Tibial nerve (tissue), 4 donors: ENCODE measurements at places on chromosomes 12 and 14. TPM values are rescaled to one million over a fixed set of nuclear protein-coding genes. Genes with fewer than 3 reads are reported as not detected.

GRCh38 chr12:42695490-42695995 is 106.0 kb upstream of the PRICKLE1 start:
- no peak for DNase-seq

DNA sequence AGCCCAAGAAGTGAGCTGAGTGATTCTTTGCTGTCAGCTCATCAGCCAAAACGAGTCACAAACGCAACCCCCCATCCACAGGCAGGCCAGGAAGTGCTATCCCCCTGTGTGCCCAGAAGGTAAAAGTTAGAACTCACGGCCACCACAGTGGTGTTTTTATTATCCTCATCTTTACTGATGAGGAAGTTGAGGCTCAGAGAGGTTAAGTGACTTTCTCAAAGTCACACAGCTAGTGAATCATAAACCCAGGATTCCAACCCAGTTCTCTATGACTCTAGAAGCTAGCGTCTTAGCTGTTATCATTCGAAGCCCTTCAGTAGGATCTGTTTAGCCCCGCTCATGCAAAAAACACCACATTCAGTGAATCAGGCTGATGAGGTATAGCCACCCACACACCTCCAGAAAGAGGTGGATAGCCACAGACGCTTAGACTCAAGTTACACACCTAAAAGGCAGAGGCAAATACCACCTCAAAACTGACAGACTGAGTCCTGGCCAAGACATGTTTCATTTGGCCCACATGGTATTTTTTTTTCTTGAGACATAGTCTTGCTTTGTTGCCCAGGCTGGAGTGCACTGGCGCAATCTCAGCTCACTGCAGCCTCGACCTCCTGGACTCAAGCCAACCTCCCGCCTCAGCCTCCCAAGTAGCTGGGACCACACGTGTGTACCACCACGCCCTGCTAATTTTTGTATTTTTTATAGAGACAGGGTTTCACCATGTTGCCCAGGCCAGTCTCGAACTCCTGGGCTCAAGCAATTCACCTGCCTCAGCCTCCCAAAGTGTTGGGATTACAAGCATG is 100.7 kb downstream of the SCARB1 start:
- peak; percentile 59 for DNase-seq

KCNJ8 gene
- 7.4 TPM for total RNA-seq

DNA sequence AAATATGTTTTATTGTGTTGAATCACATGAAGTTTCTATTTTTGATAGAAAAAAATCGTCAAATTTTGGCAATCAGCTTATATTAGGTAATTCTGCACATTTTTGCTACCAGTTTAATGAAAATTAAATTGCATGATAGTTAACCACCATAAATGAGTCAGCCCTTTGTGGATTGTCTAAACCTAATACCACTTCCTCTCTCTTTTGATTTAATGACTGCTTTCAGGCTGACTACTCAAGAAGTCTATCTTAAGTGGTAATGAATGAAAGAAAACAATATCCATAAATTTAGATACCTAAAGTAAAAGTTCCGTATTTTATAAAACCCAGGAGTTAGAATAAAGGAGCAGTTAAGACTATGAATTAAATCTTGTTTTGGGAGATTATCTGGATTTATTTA is 450.5 kb downstream of the TMEM117 start:
- no peak for DNase-seq

DNA sequence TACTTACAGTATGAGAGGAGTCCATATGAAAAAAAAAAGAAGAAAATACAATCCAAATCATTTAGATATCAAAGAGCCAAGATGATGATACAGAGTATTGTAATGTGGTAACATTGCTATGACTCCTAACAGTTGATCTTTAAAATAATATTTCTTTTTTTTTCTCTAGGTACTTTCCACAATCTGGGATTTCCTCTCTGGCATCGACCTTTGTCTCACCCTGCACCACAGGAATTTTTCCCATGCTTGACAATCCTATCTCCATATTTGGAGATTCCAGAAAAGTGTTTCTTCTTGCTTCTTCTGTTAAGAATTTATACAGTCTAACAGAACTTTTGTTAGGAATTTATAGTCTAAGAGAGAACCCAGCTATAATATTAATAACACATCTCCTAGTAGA is 184.4 kb downstream of the ITPR2 start:
- DNase-seq, result no peak

- DNase-seq, result no peak
Observed at GRCh38 chr14:65045006-65045405, 57.3 kb downstream of the MAX start.

GRCh38 chr14:103105580-103106150 is 11.1 kb downstream of the EXOC3L4 start:
- no peak for DNase-seq

DNA sequence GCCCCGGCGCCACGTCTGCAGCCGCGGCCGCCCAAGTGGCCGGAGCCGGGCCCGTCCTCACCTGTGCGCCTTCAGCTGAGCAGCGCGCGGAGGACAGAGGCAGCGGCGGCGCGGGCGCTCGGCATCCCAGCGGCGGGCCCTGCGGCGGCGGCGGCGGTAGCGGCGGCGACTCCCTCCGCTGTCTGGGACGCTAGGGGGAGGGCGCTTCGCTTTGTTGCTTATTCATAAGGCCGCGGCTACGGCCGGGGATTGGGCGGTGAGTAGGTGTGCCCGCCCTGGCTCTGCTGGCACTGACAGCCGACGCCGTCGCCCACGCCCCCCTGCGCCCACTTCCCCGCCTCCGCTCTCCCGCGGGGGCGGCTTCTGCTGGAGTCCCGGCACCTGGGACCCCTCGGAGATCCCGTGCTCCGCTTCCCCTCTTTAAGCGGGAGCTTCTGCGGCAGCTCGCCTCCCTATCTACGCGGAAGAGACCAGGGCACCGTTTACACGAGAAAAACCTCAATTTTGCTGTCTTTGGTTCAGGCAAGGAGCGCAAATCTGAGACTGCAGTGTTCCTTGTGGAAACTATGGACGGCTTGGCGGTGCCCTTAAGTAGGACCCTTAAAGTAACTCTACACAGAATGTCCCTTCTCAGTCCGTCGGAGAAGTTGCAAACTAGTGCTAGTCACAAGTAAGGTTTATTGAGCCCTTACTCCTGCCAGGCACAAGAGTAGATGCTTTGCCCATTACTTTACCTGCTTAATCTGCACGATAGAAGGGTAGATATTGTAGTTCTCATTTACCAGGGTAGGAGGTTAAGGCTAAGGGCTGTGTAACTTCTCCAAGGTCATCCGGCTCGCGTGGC is at the start of gene ARMH4:
ARMH4 (minus strand) TSS at position 200 of the 844 bp plus-strand sequence. CDS start 12,855 bp downstream, outside the sequence.
- peak; percentile 61 for DNase-seq

- no peak for DNase-seq
Observed at GRCh38 chr12:104470521-104470920, 13.8 kb downstream of the CHST11 start.

DNA sequence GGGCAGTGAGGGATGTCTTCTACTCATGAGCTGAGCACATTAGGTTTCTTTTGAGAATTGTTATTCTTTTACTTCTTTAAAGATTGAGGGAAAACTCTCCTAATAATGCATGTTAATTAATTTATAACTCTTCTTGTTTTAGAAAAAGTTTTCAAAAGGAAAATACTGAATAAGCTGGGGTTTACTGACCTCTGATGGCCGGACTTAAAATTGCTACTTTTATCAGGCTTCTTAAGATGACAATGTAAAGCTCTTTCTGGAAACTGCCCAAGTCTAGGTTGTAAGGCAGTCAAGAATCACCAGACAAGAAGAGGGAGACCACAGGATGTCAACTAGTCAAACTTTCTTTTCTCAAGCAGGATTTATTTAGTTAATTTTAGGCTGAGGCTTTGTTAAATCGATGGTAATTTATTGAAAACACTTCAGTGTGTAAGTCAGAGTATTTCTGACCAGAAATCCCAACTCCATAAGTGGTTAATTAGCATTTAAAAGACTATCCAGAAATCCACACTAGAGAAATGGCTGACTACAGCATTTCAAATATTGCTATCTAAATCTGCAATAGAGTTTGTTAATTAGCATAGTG is 82.1 kb downstream of the AVPR1A start:
- DNase-seq, result no peak

- DNase-seq, result no peak
Observed at GRCh38 chr12:43102546-43103264, 449.3 kb downstream of the ADAMTS20 start.

DNA sequence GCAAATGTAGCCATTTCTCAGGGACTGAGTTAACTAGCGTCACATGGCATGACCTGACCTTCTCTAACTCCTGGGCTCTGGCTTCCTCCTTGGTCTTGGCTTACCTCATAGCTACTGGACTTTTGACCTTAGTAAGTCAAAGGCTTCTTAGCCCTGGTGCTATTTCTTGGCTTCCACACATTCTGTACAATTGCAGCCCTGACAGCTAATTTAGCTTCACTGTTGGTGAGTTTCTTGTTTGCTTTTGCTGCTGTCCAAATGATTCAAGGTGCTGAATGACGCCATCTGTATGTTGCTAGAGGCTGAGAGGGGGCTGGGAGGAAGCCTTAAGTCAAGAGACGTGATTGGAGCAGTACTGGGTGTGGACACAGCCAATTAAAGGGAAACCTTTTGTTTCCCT is 202.7 kb downstream of the PRKD1 start:
- no peak for DNase-seq

SELPLG gene
- total RNA-seq, result 4.5 TPM

GRCh38 chr12:43004908-43005307 is 415.4 kb upstream of the PRICKLE1 start:
- DNase-seq, result no peak

DNA sequence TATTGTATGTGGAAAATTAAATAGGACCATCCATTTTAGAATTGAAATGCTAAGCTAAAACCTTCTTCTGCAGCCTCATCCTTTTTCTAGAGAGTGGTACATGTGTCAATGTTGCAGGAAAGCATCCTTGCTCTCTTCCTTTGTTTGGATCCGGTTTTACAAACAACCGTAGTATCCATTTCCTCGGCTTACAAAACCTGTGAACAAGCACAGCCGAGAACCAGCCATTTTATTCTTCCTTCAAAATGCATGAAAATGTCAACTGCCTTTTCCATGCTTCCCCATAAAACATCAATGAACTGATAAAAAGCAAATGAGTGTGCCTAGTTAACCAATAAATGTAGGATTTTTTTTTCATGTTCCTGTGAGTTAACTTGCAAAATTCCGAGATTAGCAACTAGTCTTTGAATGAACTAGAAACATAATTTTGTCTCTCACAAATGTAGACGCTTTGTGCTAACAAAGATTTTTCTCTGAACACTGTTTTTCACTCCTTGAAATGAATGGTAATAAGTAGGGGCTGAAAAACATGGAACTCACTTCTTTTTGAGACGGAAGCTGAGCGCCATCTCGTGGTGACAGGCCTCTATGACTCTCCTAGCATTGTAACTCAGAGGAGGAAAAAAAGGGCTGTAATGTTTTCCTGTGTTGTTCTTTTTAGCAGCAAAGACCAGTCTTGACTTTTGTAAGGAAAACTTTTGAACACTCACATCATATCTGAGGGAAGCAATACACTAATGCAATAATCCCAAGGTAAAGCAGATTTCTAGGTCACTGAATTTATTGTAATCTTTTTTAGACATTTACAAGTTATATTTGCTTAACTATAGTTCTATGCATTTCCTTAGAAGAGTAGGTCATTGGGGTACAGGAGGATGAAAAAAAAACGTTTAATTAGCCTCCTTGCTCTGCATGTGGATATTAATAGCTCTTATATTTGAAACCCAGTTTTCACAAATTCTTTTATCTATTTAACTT is 157.4 kb upstream of the FOXG1 start:
- DNase-seq, result peak; percentile 37

GRCh38 chr14:69711065-69711464 is 55.9 kb upstream of the SRSF5 start:
- DNase-seq, result no peak
